Activated T-cell treated with anti-CD3 and anti-CD28 coated beads for 48 hours (primary cell): ENCODE measurements at places on chromosomes 6 and 20.

- no peak for DNase-seq
These were observed 92.1 kb downstream of the ID4 start for GRCh38 chr6:19929312-19929711.

- no peak for DNase-seq
These were observed 2.7 kb upstream of the TRERF1 start for GRCh38 chr6:42454428-42454791.

GRCh38 chr6:144006736-144007477, 1.2 kb downstream of the PLAGL1 start:
- DNase-seq = no peak

GRCh38 chr6:5958921-5959320, 47.8 kb downstream of the NRN1 start:
- no peak for DNase-seq

- DNase-seq = no peak
These were observed 74.0 kb downstream of the ZDHHC14 start for GRCh38 chr6:157454762-157455714.

- DNase-seq = no peak
These were observed 236.4 kb downstream of the NFATC2 start for GRCh38 chr20:51306081-51306480.

GRCh38 chr6:145327586-145327985, 407.7 kb downstream of the EPM2A start:
- no peak for DNase-seq

- DNase-seq = no peak
These were observed 25.0 kb upstream of the POPDC3 start for GRCh38 chr6:105204768-105205167.

GRCh38 chr6:35581633-35582032, 68.9 kb upstream of the TULP1 start:
- DNase-seq = no peak

DNA sequence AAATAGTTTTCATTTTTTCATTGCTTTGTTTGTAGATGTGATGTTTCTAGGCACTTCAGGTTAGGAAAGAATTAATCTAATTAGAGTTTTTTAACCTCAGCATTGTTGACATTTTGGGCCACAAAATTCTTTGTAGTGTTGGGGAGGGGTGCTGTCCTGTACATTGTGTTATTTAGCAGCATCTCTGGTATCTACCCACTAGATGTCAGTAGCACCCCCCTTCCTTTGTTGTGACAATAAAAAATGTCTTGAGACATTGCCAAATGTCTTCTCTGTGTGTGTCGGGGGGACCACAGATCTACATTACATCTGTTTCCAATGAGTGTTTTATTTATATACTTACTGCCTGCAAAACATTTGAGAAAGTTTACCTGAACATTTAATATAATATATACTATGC, 45.6 kb downstream of the EYA4 start:
- DNase-seq = no peak

GRCh38 chr6:35903679-35904078, 17.2 kb downstream of the SRPK1 start:
- no peak for DNase-seq

DNA sequence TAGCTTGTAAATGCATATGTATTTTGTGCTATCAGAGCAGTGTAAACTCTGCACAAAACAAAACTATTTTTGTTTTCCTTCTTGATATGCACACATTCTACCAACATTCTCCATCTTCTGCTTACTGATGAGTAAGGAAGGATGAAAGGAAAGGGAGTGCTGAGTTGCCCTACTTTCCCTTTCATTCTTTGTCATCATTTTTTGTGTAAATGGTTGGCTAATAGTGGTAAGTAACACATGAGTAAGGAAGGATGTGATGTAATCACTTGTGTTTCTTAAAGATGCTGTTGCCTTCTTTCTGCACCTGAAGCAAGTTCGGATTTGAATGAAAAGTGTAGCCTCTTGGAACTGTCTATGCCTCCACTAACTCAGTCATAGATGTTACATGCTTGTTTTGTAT, 4.6 kb upstream of the REV3L start:
- no peak for DNase-seq

GRCh38 chr20:47231382-47232039, 125.0 kb downstream of the ZMYND8 start:
- no peak for DNase-seq

DNA sequence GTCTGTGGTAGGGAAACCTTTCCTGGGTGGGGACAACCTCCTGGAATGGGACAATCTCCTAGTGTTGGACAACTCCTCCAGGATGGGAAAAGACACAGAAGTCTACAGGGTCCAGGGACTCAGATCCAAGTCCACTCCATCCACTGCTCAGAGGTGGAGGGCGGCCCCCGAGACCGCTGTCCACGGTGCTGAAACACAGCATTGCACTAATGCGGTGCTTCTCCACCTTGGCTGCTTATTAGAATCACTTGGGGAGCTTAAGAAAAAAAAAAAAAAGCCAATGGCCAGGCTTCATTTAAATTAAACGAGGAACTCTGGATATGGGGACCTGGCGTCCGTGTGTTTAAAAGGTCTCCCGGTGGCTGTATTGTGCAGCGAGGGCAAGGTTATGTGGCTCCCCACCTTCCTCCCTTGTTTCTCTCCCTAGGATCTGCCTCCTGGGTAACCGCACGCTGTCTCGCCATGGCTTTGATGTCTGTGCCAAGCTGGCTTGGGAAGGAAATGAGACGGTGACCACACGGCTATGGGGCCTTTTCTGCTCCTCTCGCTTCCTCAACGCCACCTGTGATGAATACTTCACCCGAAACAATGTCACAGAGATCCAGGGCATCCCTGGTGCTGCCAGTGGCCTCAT, 12.0 kb downstream of the SLC12A5 start:
- no peak for DNase-seq

- DNase-seq = no peak
These were observed 410.5 kb downstream of the QKI start for GRCh38 chr6:163825033-163825432.

DNA sequence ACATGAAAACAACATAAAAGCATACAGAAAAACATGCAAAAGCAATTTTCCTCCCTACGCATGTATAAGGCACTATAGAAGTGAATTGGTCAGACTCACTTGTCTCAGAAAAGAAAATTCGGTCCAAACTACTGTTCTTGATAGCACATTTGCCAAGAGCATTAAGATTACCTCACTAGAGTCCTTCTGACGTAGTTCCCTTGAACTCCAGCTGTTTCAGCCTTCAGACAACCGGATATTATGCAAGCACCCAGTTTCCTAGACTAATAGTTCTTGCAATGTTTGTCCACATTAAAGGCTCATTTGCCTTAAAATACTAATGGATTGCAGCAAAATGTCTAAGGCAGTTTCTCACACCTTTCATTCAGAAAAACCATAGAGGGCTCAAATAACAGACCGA, 2.5 kb upstream of the CASS4 start:
- DNase-seq = no peak

- no peak for DNase-seq
These were observed 20.2 kb upstream of the PAQR8 start for GRCh38 chr6:52341561-52342260.

DNA sequence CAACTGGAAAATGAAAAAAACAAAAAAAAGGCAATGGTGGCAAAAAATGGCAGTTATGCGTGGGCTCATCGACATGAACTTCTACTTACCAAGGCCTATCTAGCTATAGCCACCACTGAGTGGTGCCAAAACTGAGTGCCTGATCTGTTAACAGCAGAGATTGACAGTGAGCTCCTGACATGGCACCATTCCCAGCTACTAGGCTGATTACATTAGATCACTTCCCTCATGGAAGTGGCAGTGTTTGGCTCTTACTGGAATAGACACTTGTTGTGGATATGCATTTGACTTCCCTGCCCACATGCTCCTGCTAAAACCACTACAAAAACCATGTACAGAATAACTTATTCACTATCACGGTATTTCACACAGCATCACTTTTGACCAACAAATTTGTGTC, 216.1 kb upstream of the SGK1 start:
- DNase-seq = no peak

DNA sequence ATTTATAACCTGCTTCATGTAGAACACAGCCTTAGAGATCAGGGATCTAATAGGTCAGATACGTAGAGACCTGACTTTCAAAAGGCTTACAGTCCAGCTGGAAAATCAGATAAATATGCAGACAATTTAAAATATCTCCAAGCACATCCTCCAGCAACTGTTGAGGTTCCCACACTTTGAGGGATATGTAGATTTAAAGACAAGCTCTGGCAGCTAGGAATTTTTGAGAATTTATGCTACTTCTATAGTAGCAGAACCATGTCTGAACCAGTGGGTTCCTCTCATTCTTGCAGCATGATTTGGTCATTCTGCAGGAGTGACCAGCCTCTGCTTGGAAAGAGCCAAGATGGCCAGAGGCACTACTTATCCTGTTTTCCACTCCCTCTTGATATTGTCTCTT, 60.5 kb downstream of the CYB5R4 start:
- no peak for DNase-seq

GRCh38 chr20:39453890-39454289, 491.7 kb downstream of the DHX35 start:
- DNase-seq = no peak

- DNase-seq = no peak
These were observed 149.6 kb downstream of the CDH26 start for GRCh38 chr20:60107621-60108390.

DNA sequence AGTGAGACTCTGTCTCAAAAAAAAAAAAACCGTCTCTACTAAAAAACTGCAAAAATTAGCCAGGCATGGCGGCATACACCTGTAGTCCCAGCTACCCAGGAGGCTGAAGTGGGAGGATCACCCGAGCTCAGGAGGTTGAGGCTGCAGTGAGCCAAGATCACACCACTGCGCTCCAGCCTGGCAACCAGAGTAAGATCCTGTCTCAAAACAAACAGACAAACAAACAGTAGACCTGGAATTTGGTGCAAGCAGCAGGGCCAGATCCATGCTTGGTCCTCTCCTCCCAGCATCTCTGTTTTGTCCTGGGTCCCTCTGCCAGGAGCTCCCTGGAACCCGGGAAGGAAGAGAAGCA, 11.6 kb downstream of the RIPOR3 start:
- no peak for DNase-seq

DNA sequence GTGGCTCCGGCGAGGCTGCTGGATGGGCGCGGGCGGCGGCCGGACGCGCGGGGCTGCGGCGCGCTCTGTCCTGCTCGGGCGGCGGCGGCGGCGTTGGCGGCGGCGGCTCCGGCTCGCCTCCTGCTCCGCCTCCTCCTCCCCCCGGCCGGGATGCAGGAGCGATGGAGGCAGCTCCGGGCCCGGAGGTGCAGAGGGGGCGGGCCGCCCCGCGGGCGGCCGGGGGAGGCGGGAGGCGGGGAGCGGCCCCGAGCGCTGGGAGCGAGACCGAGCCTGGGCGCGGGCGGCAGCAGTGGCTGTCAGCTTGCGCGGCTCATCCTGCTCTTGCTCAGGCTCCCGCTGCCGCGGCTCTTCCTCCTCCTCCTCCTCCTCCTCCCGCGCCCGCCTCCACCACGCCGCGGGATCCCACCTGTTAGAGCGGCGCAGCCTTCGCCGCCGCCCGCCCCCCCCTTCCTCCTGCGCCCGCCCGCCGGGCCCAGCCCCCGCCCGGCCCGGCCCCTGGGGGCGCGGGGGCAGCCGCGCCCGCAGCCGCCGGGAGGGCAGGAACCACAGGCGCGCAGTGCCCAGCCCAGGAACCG, at the start of gene NOL4L:
NOL4L (minus strand) TSS at position 323 of the 575 bp plus-strand sequence. CDS start 443 bp downstream, outside the sequence.
- DNase-seq = no peak

- DNase-seq = no peak
These were observed 363.8 kb upstream of the SULF2 start for GRCh38 chr20:48148916-48149672.

DNA sequence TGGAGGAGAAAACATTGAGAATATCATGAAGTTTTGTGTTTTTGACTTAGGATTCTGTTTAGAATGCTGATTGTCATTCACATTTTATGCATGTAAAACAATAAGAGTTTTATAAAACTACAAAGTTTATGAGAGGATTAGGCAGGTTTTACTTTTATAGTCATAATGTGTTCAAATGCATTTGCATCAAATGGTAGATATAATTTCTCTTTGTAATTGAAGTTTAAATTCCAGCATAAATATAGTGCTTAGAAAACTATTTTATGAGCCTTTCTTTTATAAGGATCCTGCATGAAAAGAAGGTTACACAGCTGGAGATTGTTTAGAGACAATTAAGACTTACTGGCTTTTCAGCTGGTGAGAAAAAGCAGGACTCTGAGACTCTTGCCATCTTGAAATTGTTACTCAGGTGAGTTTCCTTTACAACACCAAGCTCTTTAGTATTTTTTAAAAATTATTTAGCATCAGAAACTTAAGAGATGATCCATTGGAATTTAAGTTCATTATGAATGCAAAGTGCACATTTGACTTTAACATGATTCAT, 157.1 kb upstream of the MAN1A1 start:
- no peak for DNase-seq

GRCh38 chr6:33967966-33968724, 164.3 kb upstream of the MLN start:
- DNase-seq = no peak

DNA sequence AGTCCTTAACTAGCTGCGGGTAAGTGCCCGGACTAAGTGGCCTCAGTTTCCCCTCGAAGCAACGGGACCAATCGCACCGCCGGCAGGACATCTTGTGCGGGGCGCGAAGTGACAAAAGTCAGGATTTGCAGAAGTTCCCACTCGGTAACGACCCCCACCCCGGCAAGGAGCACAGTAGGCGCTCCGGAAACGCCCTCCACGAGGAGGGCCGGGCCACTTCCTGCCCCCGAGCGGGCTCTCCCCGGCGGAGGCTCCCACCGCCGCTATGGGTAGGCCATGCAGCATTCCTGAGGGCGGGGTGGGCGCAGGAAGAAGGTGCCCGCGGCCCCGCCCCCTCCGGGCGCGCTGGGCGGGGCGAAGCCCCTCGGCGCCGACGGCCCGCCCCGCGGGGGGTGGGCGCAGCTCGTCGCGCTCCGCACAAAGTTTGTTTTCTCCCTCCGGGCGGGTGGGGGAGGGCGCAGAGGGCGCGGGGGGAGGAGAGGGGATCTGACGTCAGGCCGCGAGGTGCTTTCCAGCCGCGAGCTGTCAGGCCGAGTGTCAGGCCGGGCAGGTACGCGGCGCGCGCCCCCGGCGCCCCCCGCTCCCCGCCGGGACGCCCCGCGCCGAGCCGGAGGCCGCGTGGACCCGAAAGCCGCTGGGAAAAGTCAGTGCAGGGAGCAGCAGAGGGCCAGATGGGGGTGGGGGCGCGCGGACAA, at the start of gene TGIF2:
TGIF2 (plus strand) TSS at position 495 of the 695 bp plus-strand sequence. CDS start 5,178 bp downstream, outside the sequence.
- peak; percentile 91 for DNase-seq

GRCh38 chr6:106134087-106134770, 48.1 kb downstream of the PRDM1 start:
- DNase-seq = no peak

DNA sequence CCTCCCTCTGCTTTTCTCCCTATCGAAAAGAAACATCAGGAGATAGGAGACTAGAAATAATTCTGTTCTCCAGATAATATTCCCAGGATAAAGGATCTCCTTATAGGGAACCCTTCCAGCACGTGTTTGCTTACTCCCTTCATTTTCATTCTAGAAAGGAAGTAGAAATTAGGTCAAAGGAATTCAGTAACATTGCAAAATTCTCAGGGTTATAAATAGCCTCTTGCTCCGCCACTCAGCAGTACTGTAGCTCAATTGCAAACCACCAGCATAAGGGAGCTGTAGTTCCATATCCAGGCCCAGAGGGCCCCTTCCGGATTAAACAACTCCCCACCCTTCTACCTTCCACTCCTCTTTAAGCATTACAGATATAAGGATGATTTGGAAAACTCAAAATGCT, 6.2 kb downstream of the ELMO2 start:
- DNase-seq = no peak
